ENCODE measurements at places on chromosomes 3 and 15.
A peak's percentile ranks its signal among the peaks of the same experiment; 100 is the strongest.

- DNase-seq: no peak
Measured at GRCh38 chr3:121724130-121724529, 25.4 kb downstream of the GOLGB1 start.

- DNase-seq: no peak
Measured at GRCh38 chr3:10334459-10334858, 13.5 kb upstream of the SEC13 start.

DNA sequence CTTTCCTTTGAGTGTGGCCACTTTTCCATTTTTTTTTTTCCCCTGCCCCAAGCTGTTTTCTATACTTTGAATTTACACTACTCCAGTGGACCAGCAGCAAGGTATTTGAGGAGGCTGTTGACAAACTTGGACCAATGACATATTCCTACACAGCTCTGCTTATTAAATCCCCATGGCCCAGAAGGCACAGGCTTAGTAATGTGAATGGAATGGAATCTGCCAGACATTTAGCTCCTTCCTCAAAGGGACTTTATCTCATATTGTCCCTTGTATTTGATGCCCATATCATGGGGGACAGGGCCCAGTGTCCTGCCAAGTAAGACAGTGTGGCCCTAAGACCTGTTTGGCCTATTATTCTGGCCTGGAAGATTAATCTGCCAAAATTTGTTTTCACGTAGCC is 107.5 kb downstream of the CHCHD6 start:
- no peak for DNase-seq

- no peak for DNase-seq
Measured at GRCh38 chr3:128620268-128620691, 30.3 kb downstream of the RPN1 start.

GRCh38 chr15:91271565-91272153 is 171.6 kb downstream of the SV2B start:
- peak; percentile 17 for DNase-seq

DNA sequence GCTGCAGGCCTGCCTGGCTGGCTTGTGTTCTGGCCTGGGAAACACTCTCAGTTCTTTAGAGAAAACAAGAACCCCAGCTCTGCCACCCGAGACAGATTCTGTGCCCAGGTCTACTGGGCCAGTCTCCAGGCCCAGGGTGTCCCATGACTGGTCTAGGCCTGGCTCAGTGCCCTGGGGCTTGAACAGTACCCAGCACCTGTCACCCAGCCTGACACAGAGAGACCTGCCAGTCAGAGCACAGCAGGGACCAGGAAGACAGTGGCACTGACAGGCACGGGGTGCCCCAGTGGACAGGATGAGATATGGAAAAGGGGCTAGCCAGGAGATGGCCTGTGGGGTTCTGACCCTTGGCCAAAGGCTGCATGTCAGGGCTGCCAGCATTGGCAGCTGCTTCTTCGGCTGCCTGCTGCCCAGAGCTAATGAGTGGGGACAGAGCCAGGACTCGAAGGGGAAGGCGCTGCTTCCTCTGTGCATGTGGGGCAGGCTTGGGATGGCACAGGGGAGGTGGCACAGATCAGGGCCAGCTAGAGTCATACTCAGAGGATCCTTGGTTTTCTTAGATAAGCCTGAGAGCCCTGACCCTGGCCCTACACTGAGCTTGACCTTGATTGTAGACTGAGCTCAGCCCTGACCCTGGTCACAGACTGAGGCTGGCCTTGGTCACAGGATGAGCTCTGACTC is 15.1 kb downstream of the CCDC33 start:
- no peak for DNase-seq

DNA sequence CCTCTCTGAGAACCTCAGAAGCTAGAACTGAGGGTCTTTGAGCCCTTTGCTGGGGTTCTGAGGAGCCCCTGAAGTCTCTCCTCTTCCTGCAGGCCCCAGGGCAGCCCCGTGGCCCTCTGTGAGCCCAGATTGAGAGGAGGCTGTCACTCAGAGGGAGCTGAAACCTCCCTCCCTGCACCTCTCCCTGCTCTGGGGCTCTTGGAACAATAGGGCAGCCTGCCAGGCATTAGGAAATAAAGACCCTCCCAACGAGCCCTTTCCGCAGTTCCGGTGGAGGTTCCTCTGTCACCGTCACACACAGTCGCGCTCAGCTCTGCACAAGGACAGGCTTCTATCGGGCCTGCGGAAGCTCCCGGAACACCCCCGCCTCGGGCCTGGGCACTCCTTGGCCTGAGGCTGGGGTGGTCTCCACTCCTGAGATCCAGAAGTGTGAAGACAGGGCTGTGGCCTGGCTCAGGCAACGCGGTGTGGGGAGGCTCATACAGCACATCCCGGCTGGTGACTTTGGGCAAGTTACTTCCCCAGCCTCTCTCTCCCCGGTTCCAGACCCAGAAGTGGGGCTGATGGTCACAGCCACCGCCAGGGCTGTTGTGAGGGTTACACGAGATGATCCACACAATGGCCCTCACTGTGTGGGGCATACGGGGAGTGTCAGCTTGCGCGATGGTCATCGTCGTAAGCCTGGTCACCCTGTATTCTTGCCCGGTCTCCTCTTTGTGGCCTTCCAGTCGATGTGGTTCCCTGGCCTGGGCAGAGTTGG is 17.7 kb downstream of the MELTF start:
- no peak for DNase-seq

DNA sequence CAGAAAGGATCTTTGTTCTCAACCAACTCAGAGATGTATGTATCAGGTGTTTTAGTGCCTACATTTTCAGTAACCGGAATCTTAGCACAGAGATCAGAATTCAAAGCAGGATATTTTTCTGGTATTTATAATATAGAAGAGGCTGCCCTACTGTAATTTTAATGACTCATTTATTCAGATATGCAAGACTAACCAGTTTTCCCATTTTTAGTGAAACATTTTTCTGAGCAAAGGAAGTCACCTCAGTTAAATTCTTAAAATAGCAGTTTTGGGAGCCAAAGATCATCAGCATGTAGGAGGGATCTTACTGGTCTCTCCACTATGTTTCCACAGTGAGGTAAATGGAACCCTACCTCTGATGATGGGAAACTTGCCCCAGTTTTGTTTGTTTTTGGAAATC is 42.0 kb downstream of the SRP14 start:
- DNase-seq: no peak

GRCh38 chr15:66734961-66735908 is 33.2 kb downstream of the SMAD6 start:
- DNase-seq: no peak

- peak; percentile 1 for DNase-seq
Measured at GRCh38 chr3:130850044-130850797, 43.7 kb upstream of the ATP2C1 start.

DNA sequence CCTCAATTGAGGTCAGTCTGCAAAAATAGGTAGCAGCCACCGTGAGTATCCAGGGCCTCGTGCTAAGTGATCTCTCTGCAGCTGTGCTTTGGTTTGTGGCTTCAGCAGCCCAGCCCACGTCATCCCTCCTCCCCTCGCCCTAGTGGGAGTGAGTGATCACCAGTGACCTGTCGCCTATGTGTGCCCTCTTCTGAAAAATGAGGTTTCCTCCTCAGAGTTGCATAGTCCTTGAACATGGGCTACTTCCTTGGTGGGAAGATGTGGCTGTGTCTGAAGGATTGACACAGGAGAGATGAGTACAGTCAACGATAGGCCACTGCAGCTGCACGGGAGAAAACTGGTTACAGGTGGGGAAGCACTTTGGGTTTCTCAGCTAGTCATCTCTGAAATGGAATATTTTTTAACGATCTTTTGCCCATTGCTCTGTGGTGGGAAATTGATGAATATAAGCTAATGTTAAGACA is 144.8 kb upstream of the BHLHE40 start:
- DNase-seq: peak; percentile 51

GRCh38 chr15:31606194-31606669 is 279.6 kb downstream of the KLF13 start:
- no peak for DNase-seq

DNA sequence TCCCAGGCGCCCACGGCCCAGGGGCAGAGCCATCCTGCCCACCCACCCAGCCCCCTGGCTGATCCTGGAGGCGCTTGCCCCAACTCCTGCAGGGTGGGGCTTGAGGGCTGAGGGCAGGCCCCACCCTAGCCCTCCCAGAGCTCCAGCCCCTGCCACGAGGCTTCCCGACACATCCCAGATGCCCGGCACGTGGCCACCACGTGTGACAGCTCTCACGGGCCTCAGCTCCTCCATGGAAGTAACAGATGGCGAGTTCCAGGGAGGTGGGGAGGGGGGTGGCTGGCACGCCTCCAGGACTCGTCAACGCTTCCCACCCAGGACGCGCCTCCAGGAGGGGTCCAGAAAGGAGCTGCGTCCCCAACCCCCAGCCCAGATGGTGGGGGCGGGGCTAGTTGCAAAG is 29.1 kb downstream of the PLXND1 start:
- no peak for DNase-seq

GRCh38 chr3:22886439-22887068 is 316.6 kb upstream of the UBE2E2 start:
- DNase-seq: no peak

GRCh38 chr3:101249522-101249921 is 70.9 kb downstream of the IMPG2 start:
- no peak for DNase-seq

DNA sequence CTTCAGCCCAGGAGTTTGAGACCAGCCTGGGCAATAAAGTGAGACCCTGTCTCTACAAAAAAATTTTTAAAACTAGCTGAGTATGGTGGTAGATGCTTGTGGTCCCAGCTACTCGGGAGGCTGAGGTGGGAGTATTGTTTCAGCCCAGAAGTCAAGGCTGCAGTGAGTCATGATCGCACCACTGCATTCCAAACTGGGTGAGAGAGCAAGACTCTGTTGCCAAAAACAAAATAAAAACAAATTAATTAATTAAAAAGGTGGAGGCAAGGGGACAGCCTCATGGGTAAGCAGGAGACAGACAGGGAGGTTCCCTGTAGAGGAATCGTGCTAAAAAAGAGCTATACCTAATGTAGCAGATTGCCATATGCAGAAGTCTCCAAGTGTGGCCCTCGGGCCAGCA is 12.6 kb downstream of the HAPLN3 start:
- DNase-seq: no peak

DNA sequence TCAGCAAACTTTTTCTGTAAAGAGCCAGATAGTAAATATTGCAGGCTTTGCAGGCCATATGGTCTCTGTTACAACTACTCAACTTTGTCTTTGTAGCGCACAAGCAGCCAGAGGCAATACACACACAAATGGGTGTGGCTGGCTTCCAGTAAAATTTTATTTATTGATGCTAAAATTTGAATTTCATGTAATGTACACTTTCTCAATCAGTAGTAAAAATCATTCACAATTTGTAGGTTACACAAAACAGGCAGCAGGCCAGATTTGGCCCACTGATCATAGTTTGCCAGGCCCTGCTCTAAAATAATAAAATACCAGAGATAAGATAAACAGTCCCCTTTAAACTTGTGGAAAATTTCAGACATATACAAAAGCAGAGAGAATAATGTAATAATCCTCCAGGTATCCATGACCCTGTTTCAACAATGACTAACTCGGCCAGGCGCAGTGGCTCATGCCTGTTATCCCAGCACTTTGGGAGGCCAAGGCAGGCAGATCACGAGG is 330.3 kb downstream of the SHQ1 start:
- DNase-seq: no peak

- DNase-seq: peak; percentile 9
Measured at GRCh38 chr15:74320352-74321247, 46.8 kb downstream of the CYP11A1 start.

GRCh38 chr3:46236294-46237054 is 5.8 kb upstream of the CCR3 start:
- DNase-seq: no peak

- no peak for DNase-seq
Measured at GRCh38 chr15:35068846-35069475, 16.1 kb downstream of the NANOGP8 start.

DNA sequence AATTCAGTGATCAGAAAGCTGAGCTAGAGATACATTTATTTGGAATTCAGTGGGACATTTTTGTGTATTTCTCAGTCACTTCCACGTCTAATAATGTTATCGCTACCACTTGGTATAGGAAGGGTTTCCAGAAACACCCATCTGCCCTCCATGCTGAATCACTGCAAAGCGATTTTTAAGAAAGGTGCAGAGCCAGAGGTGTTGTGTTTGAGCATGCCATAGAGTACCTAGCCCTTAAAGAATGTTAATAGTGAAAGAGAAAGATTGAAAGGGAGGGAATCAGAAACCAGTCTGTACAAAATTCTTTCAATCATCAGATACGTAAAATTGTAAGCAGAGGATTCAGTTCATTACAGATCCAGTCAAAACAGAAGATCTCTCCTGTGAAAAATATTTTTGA is 80.1 kb upstream of the ARL6 start:
- DNase-seq: no peak

DNA sequence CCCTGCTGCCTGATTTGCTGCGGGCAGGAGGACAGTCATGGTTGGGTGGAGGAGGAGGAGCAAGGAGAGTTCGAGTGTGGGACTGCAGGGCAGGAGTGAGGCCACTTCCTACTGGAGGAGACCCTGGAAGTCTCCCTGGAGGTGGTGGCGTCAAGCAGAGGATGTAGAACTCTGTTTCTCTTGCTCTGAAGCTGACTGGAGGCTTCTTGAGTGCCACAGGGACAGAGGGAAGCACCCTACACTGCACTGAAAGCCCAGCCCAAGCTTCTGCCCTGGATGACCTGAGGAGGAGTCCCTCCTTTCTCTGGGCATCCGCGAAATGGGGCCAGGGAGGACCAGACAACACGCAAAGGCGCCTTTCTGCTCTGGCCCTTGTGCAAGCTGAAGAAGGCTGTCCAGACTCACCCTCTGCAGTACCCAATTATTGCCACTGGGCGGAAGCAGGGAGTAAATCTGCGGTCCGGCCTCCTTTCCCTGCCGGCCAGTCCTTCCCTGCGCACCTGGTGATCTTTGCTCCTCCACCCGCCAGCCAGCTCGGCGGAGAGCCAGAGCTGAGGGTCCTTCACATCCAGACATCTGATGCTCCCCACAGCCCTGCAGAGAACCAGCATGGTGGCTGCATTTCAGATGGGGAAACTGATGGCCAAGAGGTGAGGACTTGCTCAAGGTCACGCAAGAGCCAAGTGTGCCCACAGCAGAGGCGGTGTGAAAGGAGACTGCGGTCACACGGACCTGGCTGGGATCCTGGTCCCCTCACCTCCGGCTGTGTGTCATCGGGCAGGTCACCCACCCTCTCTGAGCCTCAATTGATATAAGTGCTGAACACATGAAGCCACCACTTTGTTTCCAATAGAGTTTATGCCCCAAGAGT is 207.1 kb downstream of the TBC1D2B start:
- peak; percentile 13 for DNase-seq

DNA sequence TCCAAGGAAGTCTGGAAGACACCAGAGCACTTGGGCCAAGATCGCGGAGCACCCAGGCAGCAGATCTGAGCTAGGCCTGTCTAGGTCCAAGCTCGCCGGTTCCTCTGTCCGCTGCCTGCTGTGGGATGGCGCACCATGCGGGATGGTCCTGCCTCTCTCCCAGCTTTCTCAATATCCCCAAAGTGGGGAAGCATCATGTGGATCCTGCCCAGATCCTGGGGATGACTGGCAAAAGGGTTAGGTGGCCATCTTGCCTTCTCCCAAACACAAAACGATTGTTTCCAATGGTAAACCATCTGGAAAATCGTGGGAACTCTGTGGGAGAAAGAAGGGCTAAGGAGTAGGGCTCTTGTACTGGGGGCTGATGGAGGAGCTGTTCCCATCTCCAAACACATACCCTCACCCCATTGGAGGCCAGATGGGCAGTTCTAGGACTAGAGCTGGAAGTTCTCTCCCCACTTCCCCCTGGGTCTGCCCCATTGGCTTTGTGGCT is 8.9 kb downstream of the PRKCD start:
- DNase-seq: no peak

GRCh38 chr15:70036585-70037291 is 61.0 kb downstream of the TLE3 start:
- no peak for DNase-seq
